Fibroblast of upper back skin (primary cell): ENCODE measurements at places on chromosomes 2 and 18.

DNA sequence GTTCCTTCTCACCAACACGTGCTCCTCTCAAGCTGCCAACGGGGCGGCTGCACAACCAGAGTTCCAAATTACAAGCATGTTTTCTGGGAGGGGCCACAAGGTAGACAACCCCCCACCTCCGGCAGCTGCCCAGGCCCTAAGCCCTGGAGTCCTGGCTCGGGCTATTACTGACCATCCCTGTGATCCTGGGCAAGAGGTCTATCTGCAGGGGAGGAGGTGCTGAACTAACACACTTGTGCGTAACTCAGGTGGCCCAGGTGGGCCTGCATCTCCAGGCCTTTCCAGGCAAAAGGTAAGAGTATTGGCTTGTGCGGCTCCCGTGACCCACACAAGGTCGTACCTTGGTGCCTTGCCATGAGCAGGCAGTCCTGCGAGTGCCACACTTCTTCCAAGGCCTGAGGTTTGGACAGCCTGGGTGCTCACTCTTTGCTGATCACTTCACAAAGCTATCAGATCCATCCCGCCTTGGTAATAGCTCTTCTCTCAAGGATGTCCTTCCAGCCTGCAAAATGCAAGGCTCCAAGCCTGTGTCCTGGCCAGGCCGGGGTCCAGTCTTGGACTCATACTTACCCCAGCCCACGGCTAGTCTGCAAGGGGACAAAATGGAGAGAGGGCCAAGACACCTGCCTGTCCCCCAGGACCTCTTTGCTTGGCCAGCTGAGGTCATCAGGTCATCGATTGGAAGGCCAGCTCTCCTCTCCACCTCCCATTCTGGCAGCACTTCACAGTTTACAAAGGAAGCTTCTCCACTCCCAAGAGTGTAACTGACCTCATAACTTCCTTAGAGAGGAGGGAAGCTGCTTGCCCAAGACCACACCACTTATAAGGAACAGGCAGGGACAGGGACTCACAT lies 33.9 kb downstream of the ADRA2B start:
- DNase-seq, result no peak

DNA sequence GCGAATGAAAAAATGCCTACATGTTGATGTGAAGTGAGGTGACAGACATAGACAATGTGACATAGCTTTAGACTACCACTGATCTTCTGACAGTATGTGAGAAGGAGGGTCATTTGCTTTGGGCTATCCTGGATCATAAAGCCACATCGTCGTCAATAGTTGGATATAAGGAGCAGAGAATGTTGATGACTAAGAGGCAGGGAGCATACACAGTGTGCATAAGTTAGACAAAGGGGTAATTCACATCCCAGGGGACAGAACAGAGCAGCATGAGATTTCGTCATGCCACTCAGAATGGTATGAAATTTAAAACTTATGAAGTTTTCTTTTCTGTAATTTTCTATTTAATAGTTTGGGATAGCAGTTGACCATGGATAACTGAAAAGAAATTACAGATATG lies 403.2 kb downstream of the DSC3 start:
- DNase-seq, result no peak

- DNase-seq, result peak; percentile 1
These were observed 26.8 kb upstream of the SLC9A2 start for GRCh38 chr2:102592601-102593000.

- no peak for DNase-seq
These were observed 57.7 kb downstream of the INHBB start for GRCh38 chr2:120403676-120404075.

DNA sequence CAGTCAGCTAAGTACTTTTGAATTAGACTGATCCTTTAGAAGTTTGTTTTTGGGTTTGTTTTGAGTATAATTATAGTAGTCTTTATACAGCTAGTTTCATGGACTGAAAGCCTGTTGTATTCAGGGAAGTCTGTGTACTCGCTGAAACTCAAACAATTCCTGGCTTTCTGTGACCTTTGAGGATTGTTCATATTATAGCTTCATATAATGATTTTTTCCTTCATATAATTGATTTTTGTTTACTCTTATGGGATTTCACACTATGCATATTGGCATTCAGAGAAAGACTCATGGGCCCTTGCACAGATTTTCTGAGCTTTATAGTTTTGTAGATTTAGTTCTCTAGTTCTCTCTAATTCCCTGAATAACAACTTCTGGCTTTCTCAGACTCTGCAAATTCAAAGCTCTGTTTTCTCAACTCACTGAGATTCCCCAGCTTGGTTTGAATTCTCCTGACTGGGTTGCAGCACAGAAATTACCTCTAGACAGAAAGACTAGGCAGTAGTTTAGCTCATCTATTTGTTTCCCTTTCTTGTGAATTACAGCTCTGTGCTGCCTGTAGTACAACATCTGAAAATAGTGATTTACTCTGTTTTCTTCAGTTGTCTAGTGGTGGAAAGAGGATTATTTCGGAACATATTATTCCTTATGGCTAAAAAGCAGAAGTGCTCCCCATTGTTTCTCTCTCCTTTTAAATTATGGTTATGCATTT lies 495.9 kb upstream of the CNTNAP5 start:
- DNase-seq, result no peak

DNA sequence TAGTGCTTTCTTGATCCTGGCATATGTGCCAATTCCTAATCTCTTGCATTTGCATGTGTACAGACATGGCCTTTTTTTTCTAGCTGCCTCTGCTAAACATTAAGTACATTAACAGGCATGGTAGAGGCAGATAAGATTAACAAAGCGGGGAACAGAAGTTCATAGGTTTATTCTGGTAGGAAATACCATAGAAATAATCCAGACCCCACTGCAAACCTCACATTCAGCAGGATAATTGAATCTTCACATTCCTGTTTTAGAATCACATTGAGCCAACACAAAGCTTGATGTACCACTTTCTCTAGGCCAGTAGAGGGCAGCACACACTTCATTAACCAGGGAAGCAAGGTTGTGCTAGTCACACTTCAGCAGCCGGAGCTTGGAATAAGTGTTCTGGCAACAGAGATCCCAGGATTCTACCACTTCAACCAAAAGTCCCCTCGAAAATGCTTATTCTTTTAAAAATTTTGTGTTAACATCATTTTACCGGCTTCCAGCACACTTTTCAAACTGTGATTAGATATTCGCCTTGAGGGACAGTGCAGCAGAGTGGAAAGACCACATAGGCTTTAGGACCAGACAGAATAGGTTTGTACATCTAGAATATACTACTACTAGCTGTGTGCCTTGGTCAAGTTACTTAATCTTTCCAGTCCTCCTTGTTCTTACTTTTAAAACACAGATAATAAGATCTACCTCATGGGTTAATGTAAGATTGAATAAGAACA lies 420.2 kb upstream of the CHST9 start:
- peak; percentile 81 for DNase-seq

- DNase-seq, result peak; percentile 18
These were observed 248.8 kb downstream of the RDH14 start for GRCh38 chr2:18311420-18312195.

DNA sequence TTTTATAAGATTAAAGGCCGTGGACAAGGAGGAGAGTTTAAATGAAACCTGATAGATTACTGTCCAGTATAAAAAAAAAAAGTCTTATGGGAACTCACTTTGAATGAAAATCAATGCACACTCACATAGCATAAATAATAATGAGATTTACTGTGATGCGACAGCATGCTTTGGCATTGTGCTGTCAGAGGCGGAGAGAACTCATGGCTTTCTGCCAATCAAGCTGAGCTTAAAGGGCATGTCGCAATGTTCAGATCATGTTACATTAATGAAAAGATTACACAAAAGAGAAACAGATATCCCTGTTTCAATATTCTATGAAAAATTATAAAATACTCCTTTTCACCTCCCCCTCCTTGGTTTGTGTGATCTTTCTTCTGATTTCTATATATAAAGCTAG lies 310.8 kb downstream of the ERBB4 start:
- DNase-seq, result peak; percentile 88

GRCh38 chr18:25561918-25562317 lies 210.0 kb upstream of the ZNF521 start:
- peak; percentile 23 for DNase-seq

- DNase-seq, result no peak
These were observed 848 bp downstream of the VRK2 start for GRCh38 chr2:58047373-58047935.

GRCh38 chr2:136582628-136583205 lies 182.6 kb upstream of the THSD7B start:
- no peak for DNase-seq

DNA sequence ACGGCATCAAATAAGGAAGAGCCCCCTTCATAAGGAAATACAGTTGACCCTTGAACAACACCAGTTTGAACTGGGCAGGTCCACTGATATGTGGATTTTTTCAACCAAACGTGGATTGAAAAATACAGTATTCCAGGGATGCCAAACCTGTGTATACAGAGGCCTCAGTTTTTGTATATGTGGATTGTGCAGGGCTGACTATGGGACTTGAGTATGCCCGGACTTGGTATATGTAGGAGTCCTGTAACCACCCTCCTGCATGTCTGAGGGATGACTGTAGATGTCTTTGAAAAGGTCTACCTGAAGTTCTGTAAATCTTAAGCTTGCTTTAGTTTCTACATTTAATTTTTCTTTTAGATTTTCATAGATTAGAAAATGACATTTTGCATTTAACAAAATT lies 50.0 kb downstream of the EML4 start:
- DNase-seq, result no peak

GRCh38 chr2:236949089-236949905 lies 136.4 kb upstream of the COPS8 start:
- DNase-seq, result peak; percentile 31

DNA sequence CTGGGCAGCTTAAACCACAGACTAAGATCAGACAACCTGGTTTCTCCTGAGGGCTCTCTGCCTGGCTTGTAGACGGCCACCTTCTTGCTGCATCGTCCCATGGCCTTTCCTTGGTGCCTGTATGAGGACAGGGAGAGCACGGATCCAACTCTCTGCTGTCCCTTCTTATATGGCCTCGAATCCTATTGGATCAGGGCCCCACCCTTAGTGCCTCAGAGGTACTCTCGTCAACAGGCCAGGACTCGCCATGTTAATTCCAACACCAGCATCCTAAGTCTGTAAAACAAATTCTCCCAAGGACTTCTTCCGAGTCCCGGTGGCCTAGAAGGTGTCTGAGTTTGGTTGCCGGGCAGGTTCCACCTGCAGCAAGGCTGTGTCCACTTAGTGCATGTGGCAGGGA lies 40.2 kb downstream of the ATP6V1C2 start:
- no peak for DNase-seq

GRCh38 chr2:73601780-73602179 lies 40.4 kb downstream of the NAT8 start:
- DNase-seq, result peak; percentile 45

GRCh38 chr18:26183395-26184112 lies 42.7 kb upstream of the TAF4B start:
- no peak for DNase-seq

DNA sequence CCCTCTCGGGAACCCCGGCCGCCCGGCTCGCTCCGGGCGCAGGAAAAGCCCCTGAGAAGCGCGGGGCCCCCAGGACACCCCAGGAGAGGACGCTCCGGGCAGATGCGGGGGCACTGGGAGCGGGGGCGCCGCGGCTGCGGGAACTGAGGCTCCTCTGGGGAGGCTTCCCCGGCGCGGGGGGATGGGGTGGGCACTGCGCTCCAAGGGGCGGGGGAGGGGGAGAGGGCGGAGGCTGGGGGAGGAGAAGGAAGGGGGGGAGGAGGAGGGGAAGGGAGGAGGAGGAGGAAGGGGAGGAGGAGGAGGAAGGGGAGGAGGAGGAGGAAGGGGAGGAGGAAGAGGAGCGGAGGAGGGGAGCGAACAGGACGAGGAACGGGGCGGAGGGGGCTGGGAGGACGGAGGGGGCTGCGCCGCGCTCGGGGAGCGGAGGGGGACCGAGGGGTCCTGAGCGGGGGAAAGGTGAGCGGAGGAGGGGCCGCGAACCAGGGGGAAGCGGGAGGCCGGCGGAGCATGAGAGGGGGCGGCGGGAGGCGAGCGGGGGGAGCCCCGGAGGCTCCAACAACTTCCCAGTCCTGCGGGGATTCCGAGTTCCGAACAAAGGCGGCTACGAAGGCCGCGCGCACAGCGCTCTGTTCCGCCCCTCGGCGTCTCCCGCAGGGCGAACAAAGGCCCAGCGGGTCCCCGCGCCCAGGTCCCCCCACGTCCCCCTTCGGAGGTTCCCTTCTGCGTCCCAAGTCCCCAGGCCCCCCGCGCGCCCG lies 742 bp downstream of the PXDN start:
- DNase-seq, result peak; percentile 66

- no peak for DNase-seq
These were observed 161.9 kb upstream of the DAPL1 start for GRCh38 chr2:158633261-158633660.

- peak; percentile 97 for DNase-seq
These were observed 129.4 kb upstream of the MAPRE2 start for GRCh38 chr18:34911661-34912384.

- DNase-seq, result no peak
These were observed 39.3 kb downstream of the RTN4 start for GRCh38 chr2:55010915-55011314.

GRCh38 chr2:221064058-221064854 lies 507.8 kb downstream of the EPHA4 start:
- no peak for DNase-seq

DNA sequence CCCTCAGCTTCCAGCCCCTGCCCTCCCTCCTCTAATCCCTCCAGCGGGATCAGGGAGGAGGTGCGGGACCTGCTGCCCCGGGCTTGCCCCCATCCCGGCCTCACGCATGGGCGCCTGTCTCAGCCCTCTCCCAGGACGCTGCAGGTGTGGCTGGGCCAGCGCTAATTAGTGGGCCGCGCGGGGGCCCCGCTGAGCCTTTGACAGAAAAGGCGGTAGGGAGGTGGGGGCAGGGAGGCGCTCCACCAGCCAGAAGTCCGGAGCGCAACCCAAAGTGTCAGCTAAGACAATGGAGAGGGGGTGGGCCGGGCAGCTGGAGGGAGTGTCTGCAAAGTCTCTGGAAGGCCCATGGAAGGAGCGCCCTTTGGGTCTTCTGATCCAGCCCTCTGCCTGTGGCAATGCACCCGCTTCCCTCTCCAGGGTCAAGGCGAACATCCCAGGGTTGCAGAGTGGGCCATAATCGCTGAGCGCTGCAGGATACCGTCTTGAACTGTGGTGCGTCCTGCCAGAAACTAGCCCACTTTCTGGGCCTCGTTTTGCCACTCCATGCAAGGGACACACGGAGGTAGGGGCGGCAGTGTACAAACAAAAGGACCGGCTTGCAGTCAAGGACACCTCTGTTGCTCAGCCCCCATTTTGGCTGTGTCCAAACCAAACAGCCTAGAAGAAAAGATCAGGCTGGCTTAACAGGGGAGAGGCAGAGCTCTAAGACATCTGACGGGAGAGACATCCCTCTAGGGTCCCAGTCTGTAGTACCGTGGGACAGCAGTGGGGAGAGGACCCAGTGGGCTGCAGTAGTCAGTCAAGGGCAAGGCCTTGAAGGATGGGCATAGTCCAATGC lies 3.5 kb downstream of the ATP6V1B1 start:
- DNase-seq, result no peak

DNA sequence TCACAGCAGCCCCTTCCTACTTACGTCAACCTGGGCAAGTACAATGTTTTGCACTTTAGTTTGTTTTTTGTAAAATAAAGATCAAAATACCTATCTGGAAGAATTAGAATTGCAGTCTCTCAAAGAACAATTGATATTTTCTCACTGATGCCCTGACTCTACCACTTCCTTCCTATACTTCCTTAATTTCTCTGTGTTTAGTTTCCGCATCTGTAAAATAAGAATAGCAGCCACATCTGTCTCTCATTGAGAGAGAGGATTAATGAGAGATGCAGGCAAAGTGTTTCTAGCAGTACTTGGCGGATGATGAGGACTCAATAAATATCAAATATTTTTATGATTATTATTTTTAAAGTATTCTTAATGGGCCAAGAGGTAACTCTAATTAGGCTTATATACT lies 122.6 kb upstream of the PIEZO2 start:
- DNase-seq, result no peak
